CD4-positive, alpha-beta T cell treated with Interleukin-6 for 4 hours (primary cell): ENCODE measurements at places on chromosomes 5 and 9.

- no peak for DNase-seq
Observed at GRCh38 chr5:68319706-68320412, 104.3 kb downstream of the PIK3R1 start.

GRCh38 chr5:82142217-82142841 lies 135.8 kb downstream of the RPS23 start:
- DNase-seq: no peak

- DNase-seq: no peak
Observed at GRCh38 chr5:115961381-115962238, 665 bp upstream of the LVRN start.

GRCh38 chr9:105290418-105290817 lies 46.0 kb downstream of the SLC44A1 start:
- DNase-seq: no peak

DNA sequence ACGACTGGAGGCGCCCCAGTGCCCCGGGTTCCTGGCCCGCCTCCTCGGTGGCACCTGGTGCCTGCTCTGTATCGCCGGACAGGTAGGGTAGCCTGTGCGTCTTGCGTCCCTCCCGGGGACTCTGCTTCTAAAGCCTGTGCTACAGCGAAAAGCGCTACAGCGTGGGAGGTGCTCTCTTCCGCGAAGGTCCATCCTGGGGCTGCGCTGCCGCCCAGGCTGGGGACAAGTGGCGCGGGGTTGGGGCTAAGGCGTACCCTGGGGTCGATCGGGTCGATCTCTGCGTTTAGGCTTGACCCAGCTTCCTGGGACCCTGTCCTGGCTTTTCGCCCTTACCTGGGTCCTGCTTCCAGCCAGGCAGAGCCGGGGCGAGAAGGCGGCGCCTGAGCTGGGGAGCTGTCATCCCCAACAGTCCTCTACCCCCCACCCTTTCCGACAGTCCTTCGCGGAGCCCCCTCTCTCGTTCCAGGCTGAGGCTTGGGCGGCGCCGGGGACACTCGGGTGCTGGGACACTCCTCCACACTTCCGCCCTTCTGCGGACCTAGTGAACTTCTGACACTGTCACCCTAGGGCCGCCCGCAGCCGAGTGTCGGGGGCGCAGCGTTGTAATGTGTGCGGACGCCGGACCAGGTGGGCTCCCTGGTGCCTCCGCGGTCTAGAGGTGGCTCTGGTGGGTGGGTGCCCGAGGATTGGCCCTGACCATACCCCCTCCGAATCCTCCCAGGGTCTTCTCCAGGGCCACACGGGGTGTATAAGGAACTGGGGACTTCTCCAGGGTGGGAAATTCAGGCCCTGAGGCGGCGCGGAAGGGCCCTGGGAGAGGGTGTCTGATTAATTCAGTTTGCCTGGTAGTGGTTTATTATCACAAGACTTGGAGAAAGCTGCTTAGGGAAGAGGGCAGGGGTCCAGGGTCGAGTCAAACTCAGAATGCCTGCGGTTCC lies 328.2 kb downstream of the SH3GL2 start:
- no peak for DNase-seq

DNA sequence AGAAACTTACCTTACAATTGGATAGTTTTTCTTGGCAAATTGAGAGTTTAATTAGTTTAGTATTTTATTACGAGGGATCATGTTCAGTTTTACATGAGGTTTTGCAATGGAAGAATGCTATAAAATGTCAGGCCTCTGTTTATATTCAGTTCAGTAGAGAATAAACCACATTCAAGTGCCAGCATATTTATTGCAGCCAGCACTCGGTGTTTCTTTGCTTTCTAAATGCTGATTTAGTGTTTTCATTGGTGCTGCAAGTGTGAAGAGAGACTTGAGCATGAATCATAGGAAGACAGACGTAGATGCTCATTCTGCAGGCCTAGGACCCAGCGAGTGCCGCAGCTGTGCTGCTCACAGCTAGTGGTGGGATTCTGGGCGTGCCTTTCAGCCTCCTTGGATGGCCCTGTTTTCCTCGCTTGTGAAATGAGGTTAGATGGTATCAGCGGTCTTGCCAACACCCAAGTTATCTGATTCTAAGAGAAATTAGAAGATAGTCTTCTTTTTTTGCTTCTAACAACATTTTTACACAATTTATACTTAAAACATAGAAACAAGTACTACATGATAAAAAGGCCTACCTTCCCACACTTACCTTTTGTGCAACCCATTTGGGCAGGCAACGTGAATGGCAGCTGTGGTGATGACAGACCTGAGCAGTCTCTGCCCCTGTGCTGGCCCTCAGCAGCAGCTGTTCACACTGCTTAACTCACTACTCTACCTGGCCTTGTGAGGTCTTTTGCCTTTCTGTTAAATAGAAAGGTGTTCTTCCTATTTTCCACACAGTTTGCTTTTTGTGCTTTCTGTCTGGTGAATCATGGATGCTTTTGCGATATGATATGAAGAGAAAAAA lies 26.8 kb upstream of the TNFAIP8 start:
- DNase-seq: peak; percentile 74

DNA sequence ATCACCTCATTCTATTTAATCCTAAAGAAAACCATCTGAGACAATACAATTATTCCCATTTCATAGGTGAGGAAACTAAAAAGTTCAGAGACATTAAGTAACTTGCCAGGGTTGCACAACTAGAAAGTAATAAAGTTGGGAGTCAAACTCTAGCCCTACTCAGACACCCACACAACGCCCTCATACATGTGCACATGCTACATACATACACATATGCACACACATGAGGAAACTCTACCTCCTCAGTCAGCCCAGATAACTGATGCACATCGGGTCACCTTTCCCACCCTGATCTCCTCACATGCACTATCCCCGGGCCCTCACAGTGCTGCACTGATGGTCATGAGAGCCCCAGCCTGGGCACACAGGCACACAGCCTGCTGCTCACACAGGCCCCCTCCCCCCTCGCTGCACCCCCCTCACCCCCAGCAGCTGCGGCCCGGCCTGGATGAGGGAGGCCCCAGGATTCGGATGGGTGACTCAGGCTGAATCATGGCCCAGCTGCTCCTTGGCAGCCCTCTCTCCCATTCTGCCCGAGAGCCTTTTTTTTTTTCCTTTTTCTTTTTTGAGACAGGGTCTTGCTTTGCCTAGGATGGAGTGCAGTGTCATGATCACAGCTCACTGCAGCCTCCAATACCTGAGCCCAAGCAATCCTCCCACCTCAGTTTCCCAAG lies 5.0 kb upstream of the GPRIN1 start:
- no peak for DNase-seq

DNA sequence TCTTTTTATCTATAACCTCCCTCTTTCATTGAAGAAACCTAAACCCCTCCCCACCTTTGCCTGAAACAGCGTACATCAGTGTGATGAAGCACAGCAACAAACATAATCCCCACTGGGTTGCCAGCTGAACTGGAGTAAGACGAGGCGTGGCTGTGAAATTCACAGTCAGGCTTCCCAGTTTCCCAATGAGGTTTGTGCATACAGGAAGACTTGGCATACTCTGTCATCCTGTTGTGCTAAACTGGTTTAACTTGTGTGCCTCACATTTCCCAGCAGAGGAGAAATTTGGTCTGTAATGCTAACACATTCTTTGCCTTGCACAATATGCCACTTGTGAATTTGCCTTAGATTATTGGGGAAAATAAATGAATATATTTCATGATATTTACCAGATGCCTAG lies 121.5 kb downstream of the SV2C start:
- no peak for DNase-seq
